ENCODE measurements at places on chromosomes 3 and 15. TPM values are rescaled to one million over a fixed set of nuclear protein-coding genes. Genes with fewer than 3 reads are reported as not detected.

Gene RGMA
- not detected for total RNA-seq

Gene CHRD
- total RNA-seq, result 1.7 TPM

Gene GOLGA6L1
- not detected for total RNA-seq

Gene GUCA1C
- not detected for total RNA-seq

Gene REC114
- not detected for total RNA-seq

Gene CA12
- total RNA-seq, result 5.2 TPM

Gene GPR87
- total RNA-seq, result not detected

Gene ANKRD63
- not detected for total RNA-seq

Gene CLDN16
- not detected for total RNA-seq

Gene SOX2
- not detected for total RNA-seq

Gene TTLL13
- not detected for total RNA-seq

Gene KLHL40
- not detected for total RNA-seq

Gene CGNL1
- total RNA-seq, result 2.2 TPM

- DNase-seq, result no peak
Measured at GRCh38 chr3:17539436-17539835, 203.0 kb downstream of the TBC1D5 start.

- DNase-seq, result peak; percentile 30
Measured at GRCh38 chr15:78438619-78439285, 736 bp downstream of the IREB2 start.

DNA sequence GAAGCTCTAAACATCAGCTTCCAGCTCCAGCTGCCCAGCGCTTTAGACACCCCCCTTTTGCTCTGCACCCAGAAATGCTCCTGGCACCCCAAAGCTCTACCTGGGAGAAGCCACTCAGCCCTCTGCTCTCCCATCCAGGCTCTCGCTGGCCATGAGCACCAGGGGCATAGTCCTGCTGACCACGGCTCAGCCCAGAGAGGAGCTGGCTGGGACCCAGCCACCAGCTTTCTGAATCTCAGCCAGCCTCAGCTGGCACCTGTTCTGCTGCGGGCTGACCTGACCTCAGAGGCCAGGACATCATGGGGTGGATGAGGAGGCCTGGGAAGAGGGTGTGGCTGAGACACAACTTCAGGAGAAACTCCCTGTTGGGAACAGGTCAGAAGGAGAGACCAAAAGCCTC lies 8.6 kb downstream of the NTRK3 start:
- DNase-seq, result peak; percentile 41

- no peak for DNase-seq
Measured at GRCh38 chr3:14353502-14353901, 48.9 kb upstream of the SLC6A6 start.

GRCh38 chr15:80026310-80026709 lies 33.2 kb upstream of the ZFAND6 start:
- no peak for DNase-seq

DNA sequence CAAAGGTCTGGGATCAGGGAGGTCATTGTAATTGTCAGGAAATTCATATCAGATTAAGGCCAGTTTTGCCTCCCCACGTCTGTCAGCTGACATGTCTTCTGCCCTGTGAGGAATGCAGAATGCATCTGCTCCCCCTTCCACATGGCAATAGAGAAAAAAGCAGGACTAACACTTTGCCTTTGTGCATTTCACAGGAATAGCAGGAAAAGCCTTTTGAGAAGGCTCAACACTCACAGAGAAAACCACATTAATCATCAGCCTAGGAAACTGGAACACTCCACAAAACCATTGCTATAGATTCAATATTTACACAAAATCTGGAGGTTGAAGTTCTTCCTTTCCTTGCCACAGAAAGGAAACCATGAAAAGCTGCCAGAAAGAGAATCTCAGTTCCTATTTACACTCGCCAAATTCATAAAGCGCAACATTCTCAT lies 165.2 kb upstream of the HES1 start:
- no peak for DNase-seq

DNA sequence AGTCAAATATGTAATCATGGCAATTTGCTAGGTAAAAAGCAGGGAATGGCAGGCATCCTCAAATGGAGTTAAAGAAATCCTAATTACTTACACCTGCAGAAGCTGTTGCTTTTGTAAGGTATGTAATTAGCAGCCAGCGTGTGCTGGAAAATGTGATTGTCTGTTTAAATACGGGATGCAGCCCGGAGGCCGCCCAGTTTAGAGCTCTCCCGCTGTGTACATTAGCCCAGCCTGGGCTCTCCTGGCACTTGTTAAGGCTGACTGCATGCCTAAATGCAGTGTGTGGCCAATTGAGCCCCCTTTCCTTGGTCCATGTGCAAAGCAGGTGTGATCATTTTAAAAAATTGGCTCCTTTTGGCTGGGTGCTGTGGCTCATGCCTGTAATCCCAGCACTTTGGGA lies 9.0 kb downstream of the DPH3 start:
- DNase-seq, result no peak

DNA sequence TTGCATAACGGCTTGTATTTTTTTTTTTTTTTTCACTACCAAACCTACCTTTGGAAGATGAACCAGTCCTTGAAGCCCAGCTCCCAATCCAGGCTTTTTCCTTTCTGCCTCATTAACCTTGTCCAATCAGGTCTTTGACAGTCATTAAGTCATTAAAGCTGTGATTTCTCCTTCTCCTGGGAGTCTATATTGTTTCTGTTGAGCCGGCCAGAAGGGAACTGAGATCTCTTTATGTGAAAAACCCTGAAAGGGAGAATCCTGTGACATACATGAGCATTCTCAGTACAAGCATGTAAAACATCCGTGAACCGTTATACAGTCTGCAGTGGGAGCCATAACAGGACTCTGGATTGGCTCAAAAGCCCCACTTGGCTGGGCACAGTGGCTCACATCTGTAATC lies 40.0 kb downstream of the ZNF589 start:
- no peak for DNase-seq

- DNase-seq, result no peak
Measured at GRCh38 chr15:99451484-99451883, 114.3 kb upstream of the MEF2A start.

DNA sequence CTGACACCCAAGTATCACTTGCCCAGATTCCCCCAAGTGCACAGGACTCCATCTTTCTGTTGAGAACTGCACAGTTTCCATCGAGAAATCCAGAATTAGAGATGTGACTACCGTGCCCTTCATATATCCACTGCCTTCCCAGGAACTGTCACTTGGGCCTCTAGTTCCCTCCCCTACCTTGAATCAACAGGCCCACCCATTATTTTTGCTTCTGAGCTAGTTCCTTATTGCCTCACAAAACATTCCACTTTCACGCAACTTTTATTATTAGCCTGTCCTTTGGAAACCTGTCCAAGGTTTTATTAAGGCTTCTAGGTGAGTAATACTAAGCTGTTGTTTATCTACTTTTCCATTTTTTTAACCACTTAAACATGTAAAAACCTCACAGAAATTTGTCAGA lies 17.1 kb upstream of the SLC30A4 start:
- DNase-seq, result no peak

GRCh38 chr3:156509189-156510174 lies 45.4 kb downstream of the SSR3 start:
- DNase-seq, result peak; percentile 63

GRCh38 chr15:95647531-95648277 lies 682.8 kb upstream of the NR2F2 start:
- DNase-seq, result no peak

DNA sequence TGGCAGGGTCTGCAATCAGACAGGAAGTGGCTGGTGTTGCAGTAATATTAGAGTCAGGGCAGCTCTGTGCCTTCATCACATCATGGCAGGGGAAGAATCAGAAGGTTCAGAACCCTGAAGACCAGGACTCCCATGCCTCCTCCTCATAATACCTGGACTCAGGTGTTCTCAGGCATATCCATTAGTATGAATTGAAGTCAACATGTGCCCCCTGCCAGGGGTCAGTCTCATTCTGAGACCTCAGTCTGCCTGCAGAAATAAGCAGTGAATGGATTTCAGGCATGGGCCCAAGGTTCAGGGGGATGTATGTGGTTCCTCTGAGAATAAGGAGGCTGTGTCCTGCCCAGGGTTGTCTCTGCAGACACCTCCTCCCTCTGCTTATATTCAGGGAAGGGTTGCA lies 74.2 kb downstream of the SPSB4 start:
- no peak for DNase-seq

DNA sequence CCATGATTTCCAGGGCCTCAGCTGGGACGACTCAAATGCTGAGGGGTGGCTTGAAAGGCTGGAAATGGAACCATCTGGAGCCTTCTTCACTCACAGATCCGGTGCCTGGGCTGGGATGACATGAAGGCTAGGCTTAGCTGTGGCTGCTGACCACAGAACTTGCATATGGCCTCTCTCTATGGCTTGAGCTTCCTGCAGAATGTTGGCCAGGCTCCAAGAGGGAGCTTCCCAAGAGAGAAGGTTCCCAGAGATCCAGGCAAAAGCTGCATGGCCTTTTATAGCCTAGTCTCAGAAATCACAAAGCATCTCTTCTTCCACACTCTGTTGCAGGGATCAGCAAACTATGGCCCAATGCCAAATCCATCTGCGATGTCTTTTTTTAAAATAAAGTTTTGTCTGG lies 44.8 kb downstream of the GATM start:
- DNase-seq, result peak; percentile 42

GRCh38 chr15:52039925-52040781 lies 21.1 kb downstream of the MAPK6 start:
- DNase-seq, result no peak

- no peak for DNase-seq
Measured at GRCh38 chr3:190031887-190032752, 88.6 kb downstream of the P3H2 start.

- DNase-seq, result no peak
Measured at GRCh38 chr3:69687641-69688040, 51.6 kb upstream of the MITF start.

GRCh38 chr3:149247929-149248691 lies 26.5 kb upstream of the CP start:
- peak; percentile 30 for DNase-seq

- no peak for DNase-seq
Measured at GRCh38 chr3:186772281-186772694, 11.1 kb upstream of the EIF4A2 start.

DNA sequence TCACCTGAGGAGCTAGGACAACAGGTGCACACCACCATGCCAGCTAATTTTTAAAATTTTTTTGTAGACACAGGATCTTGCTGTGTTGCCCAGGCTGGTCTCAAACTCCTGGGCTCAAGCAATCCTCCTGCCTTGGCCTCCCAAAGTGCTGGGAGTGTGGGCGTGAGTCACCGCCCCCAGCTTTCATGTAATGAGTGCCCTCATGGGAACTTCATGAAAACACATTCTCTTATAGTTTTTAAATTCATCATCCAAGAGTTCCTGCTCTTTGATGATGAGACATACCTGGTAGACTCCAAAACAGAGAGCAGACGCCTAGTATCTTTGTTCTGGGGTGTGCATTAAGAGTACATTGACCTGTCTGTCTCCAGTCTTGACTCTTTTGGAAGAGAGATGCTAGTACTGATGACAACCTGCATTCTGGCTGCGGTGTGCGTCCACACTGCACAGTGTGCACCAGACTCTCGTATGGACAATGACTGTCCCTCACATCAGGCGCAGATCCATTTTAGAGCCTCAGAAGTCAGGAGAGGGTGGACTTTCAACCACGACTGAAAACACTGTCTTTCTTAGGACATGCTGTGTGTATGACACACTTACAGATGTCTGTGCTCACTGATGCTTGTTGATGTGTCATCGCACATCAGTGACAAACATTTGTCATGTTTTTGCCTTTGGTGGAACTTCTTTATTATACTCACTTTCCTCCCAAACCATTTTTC lies 2.0 kb downstream of the NRROS start:
- no peak for DNase-seq

DNA sequence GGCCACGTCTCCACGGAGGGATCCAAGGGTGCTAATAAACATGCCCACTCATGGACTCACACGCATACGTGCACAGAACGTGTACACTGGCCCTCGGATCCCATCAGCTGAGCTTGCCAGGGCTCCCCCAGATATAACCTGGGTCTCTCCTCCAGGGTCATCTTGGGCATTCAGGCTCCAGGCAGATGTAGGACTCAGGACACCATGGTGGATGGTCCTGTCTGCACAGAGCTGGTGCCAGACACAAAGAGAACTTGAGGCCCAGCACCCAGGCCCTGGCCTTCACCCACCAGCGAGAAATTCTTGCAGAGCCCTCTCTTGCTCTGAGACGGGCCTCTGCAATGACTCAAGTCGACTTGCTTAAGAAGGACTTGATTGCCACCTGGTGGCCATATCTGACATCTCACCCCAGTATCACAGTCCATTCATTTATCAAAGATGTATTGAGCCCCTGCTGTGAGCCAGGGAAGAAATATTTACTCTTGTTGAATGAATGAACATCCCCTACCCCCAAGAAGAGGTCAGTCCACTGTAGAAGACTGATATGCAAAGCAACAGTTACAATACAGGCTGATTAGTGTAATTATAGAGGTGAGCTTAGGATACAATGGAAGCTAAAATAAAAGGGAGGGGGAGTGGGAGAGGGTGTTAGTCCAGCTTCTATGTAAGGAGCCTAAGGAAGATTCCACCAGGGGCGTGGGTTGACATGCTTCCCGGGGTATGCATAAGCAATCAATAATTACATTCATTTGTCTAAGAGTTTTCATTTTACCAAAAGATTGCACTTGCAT lies 34.2 kb upstream of the VPS8 start:
- peak; percentile 91 for DNase-seq

GRCh38 chr3:131925571-131925970 lies 109.2 kb downstream of the CPNE4 start:
- no peak for DNase-seq

GRCh38 chr15:56344336-56344735 lies 20.9 kb upstream of the TEX9 start:
- DNase-seq, result no peak
